Stimulated activated CD8-positive, alpha-beta memory T cell treated with anti-CD3 and anti-CD28 coated beads, Interleukin-7, amount 100 ng/mL, for 48 hours (primary cell): ENCODE measurements at places on chromosomes 11 and 22.

- DNase-seq: no peak
Observed at GRCh38 chr22:37371911-37372310, 55.4 kb downstream of the ELFN2 start.

GRCh38 chr22:27456696-27457503 is 344.7 kb downstream of the MN1 start:
- no peak for DNase-seq

DNA sequence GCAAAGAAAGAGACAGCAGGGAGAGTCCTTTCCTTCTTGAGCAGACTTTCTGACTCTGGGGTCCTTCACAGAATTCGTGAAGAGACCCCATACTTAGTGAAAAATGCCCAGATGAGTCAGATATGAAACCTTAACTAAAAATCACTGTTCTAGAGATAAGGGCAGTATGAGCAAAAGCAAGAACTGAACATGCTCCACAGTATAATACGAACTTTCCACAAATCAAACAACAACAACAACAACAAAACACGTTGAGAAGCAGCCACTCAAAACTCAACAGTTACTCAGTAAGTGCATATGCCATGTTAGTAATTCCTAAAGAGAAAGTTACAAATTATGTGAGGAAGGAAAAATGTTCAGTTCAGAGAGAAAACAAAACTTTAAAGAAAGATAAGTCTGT is 44.3 kb downstream of the PITPNB start:
- no peak for DNase-seq

- no peak for DNase-seq
Observed at GRCh38 chr11:19502691-19503253, 209.9 kb upstream of the NAV2 start.

- DNase-seq: no peak
Observed at GRCh38 chr11:61601512-61601911, 20.6 kb upstream of the SYT7 start.

DNA sequence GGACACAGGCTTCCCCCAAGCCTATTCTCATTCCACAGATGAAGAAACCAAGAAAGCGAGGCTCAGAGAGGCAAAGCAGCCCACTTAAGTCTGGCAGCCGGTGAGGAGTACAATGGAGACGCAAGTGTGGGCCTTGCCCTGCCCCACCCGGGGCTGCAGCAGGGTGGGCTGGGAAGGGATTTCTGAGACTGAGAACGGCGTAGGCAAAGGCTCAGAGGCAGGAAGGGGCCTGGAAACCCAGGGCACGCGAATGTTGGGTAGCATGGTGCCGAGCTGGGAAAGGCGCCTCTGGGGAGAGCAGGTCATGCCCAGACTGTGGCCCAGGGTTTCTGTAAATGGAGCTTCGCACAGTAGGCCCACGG is 47.5 kb upstream of the SHISAL1 start:
- DNase-seq: no peak

DNA sequence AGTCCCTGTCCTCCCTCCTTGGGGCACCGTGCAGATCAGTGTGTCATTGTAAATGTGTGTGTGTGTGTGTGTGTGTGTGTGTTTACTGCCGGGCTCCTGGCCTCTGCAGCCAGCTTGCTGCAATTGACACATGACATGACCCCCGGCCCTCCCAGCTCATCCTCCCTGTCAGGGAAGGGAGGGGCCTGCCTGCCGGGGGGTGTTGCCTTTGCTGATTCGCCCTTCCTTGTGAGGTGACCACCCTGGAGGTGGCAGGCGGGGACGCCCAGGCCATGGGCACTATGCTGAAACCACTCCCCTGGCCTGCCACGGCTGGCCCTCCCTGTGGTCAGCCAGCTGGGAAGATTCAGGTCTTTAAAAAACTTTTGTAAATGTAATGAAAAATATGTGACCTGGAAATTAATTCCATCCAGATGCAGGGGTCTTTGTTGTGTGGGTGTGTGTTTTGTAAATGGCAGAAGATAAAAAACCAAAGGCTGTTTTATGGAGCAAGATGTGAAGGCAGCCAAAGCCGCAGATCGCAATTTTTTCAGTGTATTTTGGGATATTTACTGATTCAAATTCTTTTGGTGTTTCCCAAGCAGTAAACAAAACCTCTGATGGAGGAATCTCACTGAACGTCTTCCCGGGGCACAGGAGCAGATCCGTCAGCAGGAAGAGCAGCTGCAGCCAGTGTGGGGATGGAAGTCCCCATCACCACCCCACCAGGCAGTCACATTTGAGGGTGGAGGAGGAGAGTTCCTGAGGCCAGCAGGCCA is 23.2 kb downstream of the SHISAL1 start:
- no peak for DNase-seq

DNA sequence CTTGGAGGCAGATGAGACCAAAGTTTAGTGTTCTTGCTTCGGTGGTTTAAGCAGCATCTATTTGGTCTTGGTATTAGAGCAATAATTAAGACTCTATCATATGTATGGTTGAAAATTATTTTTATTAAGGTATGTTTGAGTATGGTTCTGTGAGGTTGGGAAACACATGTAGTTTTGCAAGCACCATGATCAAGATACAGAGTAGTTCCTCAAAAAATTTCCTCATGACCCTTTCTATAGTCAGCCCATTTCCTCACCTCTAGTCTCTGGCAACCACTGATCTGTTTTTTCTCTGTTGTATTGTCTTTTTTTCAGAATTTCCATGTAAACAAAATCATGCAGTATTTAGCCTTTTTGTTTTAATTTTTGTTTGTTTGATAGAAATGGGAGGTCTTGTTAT is 18.4 kb downstream of the MTMR3 start:
- no peak for DNase-seq

DNA sequence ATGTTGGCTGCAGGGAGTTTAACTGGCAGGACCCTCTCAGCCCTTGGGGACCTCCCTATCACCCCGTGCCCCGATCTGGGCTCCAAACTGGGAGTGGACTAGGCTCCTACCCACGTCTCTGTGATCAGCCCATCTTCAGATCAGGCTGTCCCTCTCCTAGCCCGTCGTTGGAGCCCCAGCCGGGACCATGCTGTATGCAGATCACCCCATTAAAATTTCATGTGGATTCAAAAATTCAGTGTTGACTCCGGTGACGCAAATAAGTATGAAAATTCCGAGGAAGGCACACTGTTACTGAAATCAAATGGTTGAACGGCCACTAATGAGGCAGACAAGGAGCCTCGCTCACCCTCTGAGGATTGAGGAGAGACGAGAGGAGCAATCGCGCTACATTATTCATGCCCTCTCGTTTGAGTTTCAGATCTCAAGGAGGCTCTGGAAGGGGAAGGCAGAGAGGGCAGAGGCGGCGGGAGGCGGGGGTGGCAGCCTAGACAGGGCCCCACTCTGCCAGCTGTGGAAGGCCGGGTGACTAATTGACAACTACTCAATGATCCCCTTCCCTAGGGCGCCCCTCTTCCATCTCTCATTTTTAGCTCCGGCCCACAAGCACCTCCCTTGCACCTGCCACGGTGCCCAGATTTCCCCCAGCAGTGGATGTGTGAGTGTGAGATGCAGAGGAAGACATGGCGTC is 255.4 kb downstream of the MIAT start:
- no peak for DNase-seq

GRCh38 chr11:13883042-13883441 is 79.5 kb upstream of the SPON1 start:
- no peak for DNase-seq

- DNase-seq: no peak
Observed at GRCh38 chr11:28833670-28834069, 725.5 kb downstream of the METTL15 start.

DNA sequence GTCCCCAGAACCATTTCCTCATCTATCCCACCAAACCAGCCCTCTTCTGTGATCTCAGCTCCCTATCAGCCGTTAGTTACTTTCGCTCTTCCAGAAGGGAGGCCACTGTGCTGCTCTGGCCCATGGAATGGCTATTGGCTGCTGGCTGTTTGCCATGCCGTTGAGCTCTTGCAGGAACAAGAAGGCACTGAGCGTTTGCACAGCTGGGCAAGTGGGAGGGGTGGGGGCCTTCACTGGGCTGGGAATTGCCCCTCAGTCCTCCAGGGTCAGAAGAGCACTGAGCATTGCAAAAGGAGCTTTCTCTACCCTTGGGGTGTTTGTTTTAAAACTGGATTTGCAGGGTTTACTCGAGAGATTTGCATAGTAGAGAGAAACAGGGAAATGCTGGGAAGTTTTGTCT is 129.0 kb upstream of the PARVA start:
- no peak for DNase-seq

DNA sequence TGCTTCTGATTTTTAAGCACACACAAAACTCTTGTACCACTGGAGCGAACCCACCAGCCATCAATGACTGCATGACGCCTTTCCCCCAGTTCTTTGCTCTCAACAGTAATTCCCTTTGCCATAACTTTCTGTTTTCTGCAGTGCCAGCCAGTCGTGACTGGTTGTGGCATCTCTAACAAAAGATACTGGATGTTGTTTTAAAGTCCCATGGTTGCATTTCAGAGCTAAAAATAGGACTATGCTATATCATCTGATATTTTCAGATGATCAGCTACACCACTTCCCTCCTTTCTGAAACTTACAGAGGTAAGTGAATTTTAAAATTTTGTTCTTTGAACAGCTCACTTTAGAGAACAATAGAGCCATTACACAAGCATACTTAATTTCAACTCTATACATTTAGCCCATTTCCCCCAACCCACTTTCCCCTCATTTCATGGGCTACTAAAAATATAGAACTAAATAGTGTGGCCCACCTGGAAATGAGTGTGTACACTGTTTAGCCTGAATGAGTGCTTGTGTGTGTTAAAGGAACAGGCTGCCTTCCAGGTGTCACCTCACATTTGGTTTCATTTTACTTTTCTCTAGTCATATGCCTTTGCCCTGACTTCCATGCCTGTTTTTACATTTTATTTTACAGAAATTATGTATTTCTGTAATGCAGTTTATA is 136.9 kb upstream of the ZC3H12C start:
- DNase-seq: no peak

DNA sequence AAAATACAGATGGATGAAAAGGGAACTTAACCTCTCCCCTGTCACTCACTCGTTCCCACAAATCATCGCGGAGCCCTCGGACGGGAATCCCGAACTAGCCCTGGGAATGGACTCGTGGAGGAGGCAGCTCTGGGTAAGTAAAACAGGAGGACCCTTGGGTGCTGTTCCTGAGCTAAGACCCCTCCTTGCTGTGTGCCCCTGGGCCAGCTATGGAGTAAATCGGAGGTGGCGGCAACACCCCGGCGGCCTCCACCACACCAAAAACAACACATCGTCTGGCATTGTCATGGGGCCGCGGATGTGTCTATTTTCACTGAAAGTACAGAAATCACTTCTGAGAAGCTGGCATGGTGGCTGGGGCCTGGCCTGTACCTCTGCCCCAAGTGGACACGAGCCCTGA is 12.1 kb downstream of the CPT1A start:
- no peak for DNase-seq

DNA sequence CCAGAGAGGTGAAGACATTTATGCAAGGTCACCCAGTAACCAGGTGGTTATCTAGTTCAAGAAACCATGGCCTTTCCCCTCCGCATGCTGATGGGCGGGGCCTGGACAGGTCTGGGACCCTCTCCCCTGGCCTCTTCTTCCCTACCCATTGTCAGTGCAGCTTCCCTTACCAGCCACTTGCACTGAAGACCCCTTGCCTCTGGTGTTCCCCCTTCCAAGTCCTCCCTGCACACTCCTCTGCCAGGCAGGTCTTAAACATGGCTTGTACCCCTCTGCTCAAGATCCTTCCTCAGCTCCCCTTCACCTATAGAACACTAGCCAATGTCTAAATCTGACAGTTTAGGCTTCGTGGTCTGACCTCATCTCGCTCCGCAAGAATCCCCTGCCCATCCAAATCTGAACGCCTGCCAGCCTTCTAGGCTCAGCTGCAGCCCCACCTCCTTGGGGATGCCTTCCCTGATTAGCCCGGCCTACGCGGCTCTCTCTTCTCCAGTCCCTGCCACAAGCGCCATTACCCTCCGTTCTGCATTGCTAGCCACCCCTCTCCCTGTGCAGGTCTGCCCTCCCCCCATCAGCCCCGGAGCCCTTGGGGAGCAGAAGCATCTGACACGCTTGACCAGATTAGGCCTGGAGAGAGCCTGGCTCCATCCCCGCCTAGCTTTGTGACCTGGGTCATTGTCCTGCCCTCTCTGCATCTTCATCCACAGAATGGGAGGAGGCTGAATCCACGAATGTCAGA is 213.8 kb downstream of the DSCAML1 start:
- no peak for DNase-seq

GRCh38 chr11:36463781-36464180 is 46.3 kb downstream of the TRAF6 start:
- DNase-seq: no peak

GRCh38 chr11:87290304-87290922 is 252.7 kb downstream of the TMEM135 start:
- DNase-seq: no peak

- no peak for DNase-seq
Observed at GRCh38 chr22:25666308-25666707, 75.7 kb upstream of the MYO18B start.

- no peak for DNase-seq
Observed at GRCh38 chr22:33314316-33314715, 256.1 kb upstream of the SYN3 start.

DNA sequence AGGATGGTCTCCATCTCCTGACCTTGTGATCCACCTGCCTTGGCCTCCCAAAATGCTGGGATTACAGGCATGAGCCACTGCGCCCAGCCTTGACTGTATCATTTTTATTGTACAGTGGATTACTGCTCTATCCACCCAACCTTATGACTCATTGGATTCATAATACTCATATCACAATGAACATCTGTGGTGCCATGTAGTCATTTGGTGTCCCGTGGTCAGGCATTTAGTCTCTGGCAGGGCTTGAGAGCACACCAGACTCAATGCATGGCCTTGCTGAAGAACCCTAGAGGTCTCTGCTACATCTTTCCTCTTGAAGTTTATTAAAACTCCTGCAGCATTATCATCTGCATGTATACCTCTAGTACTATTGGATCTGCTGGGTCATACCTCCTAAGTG is 98.0 kb upstream of the LDLRAD3 start:
- no peak for DNase-seq

- no peak for DNase-seq
Observed at GRCh38 chr11:4441515-4441914, 7.6 kb upstream of the OR52K2 start.

GRCh38 chr11:78170874-78171549 is 17.4 kb downstream of the KCTD21 start:
- no peak for DNase-seq

GRCh38 chr11:13786688-13787087 is 118.2 kb downstream of the FAR1 start:
- no peak for DNase-seq

GRCh38 chr11:107102692-107103477 is 84.6 kb upstream of the GUCY1A2 start:
- no peak for DNase-seq

DNA sequence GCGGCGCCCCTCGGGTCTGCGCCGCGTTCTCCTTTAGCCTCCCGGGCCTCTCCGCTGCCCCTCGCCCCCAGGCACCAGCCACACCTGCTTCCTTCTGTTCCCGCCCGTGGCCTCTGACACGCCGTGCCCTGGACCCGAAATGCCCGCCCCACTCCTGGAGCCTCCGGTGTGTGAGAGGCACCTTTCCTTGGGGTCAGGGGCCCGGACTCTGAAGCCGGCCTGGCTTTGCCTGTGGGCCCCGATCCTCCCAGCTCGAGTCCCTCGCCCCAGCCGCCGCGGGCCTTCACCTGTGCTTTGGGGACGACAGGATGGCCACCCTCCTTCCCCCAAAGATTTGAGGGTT is 661 bp upstream of the CDPF1 start:
- DNase-seq: no peak

GRCh38 chr11:129698212-129698611 is 117.4 kb upstream of the TMEM45B start:
- DNase-seq: no peak

- DNase-seq: no peak
Observed at GRCh38 chr22:32712644-32713355, 88.7 kb upstream of the TIMP3 start.
